Stimulated activated CD8-positive, alpha-beta memory T cell treated with anti-CD3 and anti-CD28 coated beads, Interleukin-2, amount 100 ng/mL, for 1 hour (primary cell): ENCODE measurements at places on chromosomes 12 and 14.

DNA sequence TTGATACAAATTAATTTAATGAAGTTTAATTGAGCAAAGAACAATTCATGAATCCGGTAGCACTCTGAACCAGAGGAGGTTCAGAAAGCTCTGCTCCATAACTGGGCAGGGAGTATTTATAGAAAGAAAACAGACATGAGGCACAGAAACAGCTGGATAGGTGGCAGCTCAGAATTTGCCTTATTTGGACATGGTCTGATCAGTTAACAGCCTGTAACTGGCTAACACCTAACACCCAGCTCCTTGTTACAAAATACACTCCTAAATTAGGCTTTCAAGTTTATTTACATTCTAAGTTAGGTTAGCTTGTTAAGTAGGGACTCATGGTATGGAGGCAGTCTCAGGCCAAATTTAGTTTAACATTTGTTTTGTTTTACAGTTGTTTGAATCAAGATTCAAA, 67.8 kb upstream of the TMCC3 start:
- DNase-seq: no peak

- DNase-seq: no peak
Observed at GRCh38 chr14:75077794-75078193, 8.4 kb downstream of the ZC2HC1C start.

DNA sequence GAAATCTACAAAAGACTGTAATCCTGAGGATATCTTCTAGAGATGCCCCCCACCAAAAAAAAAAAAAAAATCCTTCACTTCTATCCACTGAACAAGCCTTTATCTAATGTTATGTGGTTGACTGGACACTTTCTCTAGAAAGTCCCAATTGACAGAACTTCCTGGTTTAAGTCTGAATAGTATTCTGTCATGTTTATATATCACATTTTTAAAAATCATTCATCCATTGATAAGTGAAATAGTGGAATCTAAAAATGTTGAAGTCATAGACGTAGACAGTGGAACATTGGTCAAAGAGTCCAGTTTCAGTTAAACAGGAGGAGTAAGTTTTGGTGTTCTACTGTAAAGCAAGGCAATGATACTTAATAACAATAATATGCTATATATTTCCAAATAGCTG, 297.0 kb downstream of the SSPN start:
- DNase-seq: no peak

DNA sequence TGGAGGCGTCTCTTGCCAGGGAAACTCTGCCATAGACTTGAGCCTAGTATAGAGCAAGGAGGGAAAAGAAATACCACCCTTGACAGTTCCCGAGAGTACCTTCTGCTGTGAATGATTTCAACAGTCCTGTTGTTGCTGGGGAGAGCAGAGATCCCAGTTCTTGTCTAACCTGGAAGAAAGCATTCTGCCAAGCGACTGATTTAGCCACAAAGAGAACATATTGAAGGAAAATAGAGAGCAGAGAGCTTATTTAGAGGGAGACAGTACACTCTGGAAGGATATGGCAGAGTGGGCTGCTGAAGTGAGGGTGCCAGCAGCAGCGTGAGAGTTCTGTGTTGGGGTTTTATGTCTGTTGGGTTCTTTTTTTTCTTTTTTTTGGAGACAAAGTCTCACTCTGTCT, 966.9 kb upstream of the TMEM132C start:
- no peak for DNase-seq

- no peak for DNase-seq
Observed at GRCh38 chr14:70881549-70882177, 25.6 kb upstream of the PCNX1 start.

GRCh38 chr14:52917735-52918134, 33.1 kb downstream of the FERMT2 start:
- DNase-seq: no peak

DNA sequence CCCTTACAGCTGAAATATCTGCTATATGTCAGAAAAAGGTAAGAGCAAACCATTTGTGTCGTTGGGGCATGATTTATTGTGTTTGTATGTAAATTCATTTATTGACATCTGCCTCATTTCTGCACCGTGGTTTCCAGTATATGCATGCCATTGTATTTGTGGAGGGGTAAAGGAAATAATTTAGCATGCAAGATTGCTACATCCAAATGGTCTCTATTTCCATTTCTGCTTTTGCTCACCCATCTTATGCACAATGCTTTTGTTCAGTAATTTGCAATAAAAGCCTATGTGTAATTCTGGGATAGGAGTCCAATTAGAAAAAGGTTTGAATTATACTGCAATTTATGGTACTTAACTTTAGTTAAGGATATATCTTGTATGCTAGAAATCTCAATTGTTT, 101.8 kb downstream of the UNC79 start:
- DNase-seq: no peak

- peak; percentile 36 for DNase-seq
Observed at GRCh38 chr14:69625299-69626131, 14.1 kb downstream of the SUSD6 start.

GRCh38 chr12:59595565-59595882, 305 bp upstream of the SLC16A7 start:
- DNase-seq: no peak

GRCh38 chr12:119565404-119565803, 28.2 kb upstream of the TMEM233 start:
- no peak for DNase-seq

GRCh38 chr12:119791453-119791852, 85.7 kb downstream of the CIT start:
- no peak for DNase-seq

DNA sequence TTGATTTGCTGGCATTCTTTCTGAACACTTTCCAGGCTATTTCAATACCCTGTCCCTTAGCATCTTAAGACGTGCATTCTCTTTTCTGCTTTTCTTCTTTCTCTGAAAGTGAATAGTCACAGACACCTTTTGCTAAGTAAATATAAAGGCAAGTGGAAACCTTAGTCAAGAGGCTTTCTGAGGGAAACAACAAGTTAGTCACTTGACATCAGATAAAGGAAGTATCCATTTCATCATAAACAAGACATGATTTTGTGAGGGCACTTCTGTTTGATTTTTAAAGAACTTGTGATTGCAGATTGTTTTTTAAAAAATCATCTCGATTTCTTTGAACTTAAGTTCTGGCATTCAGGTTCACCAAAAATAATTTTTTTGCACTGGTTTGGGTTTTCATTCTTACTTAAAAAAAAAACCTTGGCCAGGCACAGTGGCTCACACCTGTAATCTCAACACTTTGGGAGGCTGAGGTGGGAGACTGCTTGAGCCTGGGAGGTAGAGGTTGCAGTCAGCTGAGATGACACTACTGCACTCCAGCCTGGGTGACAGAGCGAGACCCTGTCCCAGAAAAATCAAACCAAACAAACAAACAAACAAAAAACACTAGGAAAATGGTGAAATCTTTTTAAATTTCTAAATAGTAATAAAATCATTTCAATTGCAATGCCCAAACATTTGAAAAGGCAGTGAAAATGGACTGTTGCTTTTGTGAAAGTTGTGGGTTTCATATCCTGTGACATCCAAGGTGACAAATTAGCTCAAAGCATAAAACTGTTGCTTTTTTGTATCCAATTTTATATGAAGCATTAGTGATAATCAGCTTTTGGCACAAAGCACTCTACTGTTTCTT, 8.3 kb upstream of the KLHL42 start:
- no peak for DNase-seq

- no peak for DNase-seq
Observed at GRCh38 chr12:13371797-13372196, 175.3 kb downstream of the EMP1 start.

DNA sequence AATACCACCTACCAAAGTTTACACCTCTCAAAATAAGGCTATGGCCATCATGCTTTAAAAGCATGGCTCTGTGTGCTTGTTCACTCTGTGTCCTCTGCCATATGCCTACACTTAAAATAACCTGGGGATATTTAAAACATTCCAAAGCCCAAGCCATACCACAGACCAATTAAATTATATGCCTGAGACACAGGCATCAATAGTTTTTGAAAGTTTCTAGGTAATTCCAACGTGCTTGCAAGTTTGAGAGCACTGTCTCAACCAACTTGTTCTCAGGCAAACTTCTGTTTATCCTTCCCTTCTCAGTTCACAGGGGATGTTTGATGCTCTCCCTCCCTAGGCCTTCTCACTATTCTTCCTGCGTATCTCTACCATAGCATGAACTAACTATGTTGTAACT, 3.4 kb upstream of the FRMD6 start:
- DNase-seq: no peak

- no peak for DNase-seq
Observed at GRCh38 chr14:60963761-60964160, 17.1 kb downstream of the TRMT5 start.

- DNase-seq: peak; percentile 12
Observed at GRCh38 chr12:106956048-106956578, 406 bp downstream of the TMEM263 start.

DNA sequence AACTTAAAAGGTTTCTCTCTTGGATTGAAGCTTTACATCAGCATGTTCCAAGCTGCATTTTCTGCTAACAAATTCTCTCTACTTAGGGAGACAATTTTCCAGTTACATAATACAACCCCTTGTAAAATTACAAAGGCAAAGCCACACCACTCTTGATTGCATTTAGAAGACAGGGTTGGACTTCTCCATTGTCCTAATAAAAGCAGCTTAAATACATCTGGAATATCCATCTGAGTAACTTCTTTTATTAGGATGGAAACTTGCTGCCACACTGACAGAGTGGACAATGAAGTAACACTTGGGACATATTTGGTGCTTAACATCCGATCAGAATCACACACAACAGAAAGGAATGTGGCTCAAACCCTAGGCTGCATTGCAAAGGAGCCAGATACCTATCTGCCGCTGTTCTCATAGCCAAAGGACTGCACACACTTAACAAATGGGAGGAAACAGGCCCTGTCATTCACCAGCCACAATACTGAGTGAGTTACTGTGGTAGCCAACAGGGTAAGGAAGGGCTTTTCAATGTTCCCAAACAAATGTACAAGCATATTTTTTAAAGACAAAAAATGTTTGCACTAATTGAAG, 157.2 kb downstream of the PAX9 start:
- no peak for DNase-seq

DNA sequence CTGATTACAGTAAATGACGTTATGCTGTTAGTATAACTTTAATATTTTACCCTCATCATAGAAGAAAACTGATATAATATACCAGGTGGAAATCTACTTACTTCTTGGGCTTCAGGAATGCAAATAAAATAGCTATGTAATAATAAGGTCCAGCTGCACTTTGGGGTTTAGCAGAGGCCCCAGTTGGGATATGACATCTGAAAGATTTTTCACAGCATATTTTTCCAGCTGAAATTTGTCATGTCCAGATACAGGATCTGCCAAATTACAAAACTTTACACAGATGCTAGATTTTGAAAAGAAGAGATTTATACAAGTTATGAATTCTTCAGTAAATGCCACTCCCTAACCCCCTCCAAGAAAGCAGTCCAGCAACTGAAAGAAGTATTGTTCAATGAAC, 29.2 kb upstream of the DCN start:
- DNase-seq: no peak

GRCh38 chr14:59177262-59177661, 11.2 kb upstream of the DAAM1 start:
- no peak for DNase-seq

DNA sequence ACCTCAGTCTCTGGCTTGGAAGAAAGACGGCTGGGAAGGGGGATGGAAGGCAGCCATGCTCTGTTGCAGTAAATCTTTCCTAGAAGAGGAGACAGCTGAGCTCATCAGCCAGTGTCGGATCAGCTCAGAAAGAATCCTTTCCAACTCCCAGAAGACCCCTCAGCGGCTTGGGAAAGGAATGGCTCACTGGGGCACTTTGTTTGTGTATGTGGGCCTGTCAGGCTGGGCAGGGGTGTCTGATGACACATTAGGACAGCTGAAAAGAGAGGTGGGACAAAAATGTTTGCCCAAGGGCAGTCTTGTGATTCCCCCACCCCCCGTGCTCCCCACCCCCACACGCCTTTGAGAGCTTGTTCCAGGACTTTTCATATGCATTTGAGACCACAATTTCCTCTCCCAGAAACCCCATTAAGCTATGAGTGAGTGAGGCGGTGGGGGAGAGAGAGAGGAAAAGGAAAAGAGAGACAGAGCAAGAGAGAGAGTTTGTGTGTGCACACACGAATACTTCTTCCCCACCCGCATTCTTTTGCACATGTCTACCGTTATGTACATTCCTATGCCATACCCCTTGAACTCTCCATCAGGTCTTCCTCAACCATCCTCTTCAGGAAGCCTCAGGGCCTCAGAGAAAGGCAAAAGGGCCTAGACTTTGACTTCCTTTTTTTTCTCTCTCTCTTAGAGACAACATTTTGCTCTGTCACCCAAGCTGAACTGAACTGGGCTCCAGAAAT, 198.9 kb downstream of the ZFP36L1 start:
- DNase-seq: no peak

DNA sequence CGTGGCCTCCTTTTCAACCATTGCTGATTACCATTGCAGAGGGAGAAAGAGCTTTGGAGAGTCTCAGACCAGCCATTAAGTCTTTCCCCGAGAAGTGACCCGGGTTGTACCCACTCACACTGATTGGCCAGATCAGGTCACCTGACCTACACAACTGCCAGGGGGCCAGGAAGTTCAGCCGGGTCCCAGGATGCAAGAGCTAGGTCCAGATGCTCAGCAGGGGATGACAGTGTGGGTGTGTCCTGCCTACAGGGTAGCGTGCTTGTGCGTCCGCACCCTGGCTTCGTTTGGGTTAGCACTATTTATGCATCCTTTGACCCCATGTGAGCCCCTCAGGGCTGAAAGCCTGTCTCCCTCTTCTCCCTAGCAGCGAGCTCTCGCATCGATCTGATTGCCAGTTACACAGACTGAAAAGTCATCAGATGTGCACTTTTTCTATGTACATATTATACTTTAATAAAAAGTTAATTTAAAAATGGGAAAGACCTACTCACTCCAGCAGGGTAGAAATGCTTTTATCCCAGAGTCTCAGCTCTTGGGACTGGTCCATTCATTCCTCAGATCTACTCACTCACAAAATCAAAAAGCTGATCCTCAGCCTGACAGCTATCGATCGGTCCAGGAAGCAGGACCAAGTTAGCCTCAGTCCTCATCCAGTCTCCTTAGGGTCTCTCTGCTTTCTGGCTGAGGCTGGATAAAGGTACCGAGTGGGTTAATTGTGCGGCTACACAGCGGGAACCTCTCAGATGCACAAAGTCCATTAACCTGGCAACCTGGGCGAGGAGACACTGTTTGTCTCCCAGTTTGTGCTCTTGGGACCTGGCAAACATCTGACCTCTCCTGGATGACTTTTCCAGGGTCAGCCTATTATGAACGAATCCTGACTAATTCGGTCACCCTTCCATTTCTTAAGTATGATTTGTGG, 68.0 kb downstream of the SERPINA3 start:
- DNase-seq: no peak

GRCh38 chr14:65892315-65892714, 479.8 kb downstream of the FUT8 start:
- DNase-seq: no peak

DNA sequence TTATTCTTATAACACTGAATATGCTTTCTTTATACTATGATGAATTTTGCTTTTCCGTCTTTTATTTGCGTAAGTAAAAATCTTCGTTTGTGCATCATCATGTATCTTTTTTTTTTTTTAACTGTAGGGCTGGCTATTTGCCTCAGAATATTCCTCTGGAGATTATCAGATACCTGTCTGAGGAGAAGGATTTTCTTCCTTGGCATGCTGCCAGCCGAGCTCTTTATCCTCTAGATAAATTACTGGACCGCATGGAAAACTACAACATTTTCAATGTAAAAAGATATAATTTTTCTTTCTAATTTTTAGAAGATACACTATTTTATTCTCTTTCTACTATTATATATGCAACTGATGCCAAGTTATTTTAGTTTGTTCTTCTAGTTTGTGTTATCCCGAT, 346.6 kb downstream of the TRHDE start:
- no peak for DNase-seq

GRCh38 chr14:26527095-26527494, 70.7 kb downstream of the NOVA1 start:
- DNase-seq: no peak

- DNase-seq: no peak
Observed at GRCh38 chr12:88836156-88836555, 255.9 kb upstream of the KITLG start.
